RKO (cell line): ENCODE measurements at places on chromosomes 2 and 18.

DNA sequence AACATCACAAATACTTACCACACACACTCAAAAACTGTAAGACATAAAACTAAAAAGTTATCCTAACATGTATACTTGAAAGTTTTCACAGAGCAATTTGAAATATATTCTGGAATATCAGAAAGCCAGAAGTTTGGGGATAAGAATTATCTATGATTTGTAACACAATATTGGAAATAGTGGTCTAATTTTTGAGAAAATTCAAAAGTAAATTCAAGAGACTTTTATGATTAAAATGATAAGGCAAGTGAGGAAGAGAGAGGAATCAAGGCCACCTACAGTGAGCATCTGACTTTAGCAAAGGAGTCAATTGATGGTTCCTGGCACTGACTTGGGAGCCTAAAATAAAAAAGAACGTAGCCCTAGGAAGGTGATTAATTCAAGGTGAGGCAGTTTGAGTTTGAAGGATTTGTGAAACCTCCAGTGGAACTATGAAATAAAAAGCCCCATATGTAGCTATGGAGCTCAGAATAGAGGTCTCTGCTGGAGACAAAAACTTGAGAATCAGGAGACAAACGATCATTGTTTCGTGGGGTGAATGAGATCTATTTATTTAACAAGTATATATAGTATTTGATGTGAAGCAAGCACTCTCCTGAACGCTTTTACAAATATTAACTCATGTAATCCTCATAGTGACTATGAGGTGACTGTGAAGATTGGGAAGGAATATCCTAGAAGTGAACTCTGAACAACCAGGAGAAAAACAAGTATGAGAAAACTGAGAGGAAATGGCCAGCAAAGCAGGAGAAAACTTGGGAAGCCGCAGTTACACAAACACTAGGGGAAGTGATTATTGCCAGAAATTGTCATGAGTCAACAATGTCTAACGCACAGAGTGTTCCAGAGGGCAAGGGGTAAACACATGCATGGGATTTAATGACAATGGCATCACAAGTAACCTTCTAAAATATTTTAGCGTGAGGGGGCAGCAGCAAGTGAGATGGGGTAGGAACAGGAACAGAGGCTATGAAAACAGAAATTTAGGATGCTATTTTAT, 12.8 kb downstream of the TFPI start:
- peak; percentile 89 for DNase-seq

- no peak for DNase-seq
Measured at GRCh38 chr18:70385474-70385873, 96.6 kb downstream of the SOCS6 start.

- DNase-seq, result no peak
Measured at GRCh38 chr2:238235856-238236255, 4.0 kb downstream of the HES6 start.

GRCh38 chr2:164850235-164850634, 8.6 kb upstream of the COBLL1 start:
- DNase-seq, result no peak

DNA sequence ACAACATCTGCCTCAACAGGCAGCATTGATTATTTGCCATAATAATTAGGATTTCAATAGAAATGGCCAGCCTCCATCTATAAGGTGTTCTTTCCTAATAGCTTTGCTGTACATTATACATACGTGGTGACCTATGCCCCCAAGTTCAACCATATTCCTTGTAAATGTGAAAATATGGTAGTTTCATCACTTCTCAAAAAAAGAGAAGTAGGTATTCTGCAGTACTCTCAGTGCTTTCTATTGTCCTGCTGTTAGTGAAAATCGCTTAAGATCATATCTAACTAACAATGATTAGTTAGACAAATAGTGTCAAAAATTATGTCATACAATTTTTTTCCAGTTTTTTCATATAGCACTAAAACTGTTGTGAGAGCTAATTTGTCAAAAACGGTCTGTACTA, 79.6 kb downstream of the SLC4A10 start:
- DNase-seq, result no peak
